ENCODE measurements at places on chromosomes 2 and 18.

DNA sequence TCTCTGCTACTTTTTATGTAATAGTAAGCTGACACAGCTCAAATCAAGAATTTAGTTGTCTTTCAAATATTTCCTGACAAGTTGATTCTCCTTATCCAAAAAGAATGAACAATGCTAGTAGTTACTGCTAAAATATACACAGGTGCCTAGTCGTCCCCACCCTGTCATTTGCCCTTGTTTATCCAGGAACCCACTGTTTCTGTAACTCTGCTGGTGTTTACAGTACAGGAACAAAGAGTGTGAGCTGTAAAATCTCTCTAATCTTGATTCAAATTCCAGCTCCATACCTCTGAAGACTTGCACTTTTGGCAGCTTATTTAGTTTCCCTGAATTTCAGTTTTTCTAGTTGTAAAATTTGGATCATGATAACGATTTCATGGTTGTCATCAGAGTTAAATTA, 21.1 kb upstream of the SCYGR2 start:
- no peak for DNase-seq

- no peak for DNase-seq
Observed at GRCh38 chr2:136394136-136395060, 276.4 kb upstream of the CXCR4 start.

DNA sequence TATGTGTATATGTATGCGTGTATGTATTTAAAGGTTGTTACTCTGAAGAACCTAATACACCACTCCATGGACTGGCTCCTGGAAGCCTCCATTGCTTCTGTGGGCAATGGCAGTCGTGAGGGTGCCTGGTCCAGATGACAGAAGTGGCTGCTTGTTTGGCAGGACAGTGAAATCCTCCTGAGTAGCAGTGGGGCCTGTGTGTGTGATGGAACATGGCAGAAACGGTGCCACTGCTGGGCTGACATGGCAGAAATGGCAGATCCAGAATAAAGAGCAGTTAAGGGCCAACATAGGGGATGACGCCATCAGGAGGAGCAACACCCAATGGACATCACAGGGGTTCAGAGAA, 6.1 kb upstream of the CPLX4 start:
- DNase-seq, result no peak

DNA sequence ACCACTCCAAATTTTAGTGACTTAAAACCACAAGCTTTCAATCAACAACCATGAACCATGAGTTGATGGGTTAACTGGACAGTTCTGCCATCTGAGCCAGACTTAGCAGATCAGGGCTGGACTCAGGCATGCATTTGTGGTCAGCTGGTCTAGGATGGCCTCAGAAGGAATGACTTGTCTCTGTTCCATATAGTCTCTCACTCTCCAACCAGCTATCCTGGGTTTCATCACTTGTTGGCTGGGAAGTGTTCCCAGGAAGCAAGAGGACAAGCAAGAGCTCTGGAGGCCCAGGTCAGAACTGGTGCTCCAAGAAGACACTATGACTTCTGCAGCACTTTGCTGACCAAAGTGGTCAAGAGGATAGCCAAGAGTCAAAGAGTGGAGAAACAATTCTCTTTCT, 17.5 kb upstream of the MAP3K20 start:
- DNase-seq, result no peak
